Mesendoderm (in vitro differentiated cells): ENCODE measurements at places on chromosomes 1 and 21.

DNA sequence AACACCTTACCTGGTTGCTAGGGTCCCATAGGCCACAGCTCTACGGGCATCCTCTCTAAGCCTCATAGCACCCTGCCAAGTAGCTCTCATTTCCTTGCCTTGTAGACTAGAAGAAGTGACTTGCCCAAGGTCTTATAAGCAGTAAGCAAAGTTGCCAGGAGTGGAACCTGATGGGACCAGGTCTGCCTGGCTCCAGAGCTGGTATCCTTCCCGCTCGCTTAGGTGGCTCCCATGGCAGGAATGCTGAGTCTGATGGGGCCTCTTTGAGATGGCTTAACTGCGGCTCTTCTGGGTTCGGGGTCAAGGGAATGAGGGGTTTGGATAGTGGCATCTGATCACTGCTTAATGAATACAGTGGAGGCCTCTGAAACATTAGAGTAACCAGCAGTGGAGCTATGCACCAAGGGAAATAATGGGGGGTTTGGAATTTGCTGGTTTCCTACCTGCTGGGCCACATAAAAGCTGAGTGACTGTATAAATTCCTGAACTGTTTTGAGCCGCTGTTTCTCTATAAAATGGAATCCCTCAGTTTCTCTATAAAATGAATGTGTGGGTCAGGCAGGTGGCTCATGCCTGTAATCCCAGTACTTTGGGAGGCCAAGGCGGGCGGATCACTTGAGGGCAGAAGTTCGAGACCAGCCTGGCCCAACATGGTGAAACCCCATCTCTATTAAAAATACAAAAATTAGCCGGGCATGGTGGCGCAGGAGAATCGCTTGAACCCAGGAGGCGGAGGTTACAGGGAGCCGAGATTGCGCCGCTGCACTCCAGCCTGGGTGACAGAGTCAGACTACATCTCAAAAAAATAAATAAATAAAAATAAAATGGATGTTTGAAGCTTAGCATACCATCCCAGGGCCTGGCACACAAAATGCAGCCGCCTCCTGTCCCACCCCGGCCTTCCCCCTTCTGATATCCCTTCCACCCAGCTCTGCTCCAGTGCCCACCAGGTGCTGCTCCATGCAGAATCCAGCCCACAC lies 12.4 kb downstream of the FAM151A start:
- DNase-seq: peak; percentile 44

GRCh38 chr1:94094469-94095111 lies 26.4 kb downstream of the ABCA4 start:
- peak; percentile 62 for DNase-seq

- DNase-seq: no peak
These were observed 630.0 kb upstream of the RGS18 start for GRCh38 chr1:191528275-191528674.

GRCh38 chr21:35368326-35368725 lies 319.2 kb upstream of the RUNX1 start:
- no peak for DNase-seq

GRCh38 chr1:27634985-27635367 lies at the start of gene FGR:
Gene FGR, minus strand, starts transcription at chr1:27635185. Its CDS starts 11,269 bp downstream, at chr1:27623916.
- DNase-seq: no peak

GRCh38 chr1:116334868-116335635 lies 38.0 kb upstream of the ATP1A1 start:
- peak; percentile 54 for DNase-seq

DNA sequence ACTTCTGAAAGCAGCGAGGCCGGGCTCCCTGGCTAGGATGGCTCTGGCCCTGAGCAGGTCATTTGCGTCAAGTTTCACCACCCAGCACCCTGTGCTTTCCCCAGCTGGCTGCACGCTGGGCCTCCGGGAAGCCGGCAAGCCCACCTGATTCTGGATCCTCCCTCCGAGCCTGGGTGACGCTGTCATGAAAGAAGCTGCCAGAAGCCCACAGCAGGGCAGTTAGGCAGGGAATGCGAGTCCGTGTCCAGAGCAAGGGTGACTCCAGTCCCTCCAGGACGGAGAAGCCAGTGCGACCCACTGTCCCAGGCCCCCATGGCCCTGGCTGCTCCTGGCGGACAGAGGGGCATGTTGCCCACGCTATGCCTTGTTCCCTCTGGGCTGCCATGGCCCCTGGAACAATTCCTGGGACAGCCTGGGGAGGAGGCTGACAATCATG lies 44.4 kb upstream of the PCBP3 start:
- no peak for DNase-seq

GRCh38 chr1:31715087-31715872 lies 11.5 kb upstream of the COL16A1 start:
- DNase-seq: peak; percentile 99

- no peak for DNase-seq
These were observed 25.6 kb downstream of the HHIPL2 start for GRCh38 chr1:222522105-222522915.

GRCh38 chr1:206851341-206852010 lies 13.9 kb upstream of the IL20 start:
- no peak for DNase-seq
